ENCODE measurements at places on chromosomes 5 and 9.

- H3K36me3 ChIP-seq: no peaks in the 10 kb centered on the region
- H3K27me3 ChIP-seq: no peaks in the 10 kb centered on the region
- DNase-seq: no peak
- no peak overlapping the region for H3K4me3 ChIP-seq
- H3K27ac ChIP-seq: no peak overlapping the region
- H3K4me1 ChIP-seq: peaks cover 9% of the 10 kb centered on the region
Measured at GRCh38 chr9:87640385-87640795, 85.5 kb upstream of the CTSL start.

DNA sequence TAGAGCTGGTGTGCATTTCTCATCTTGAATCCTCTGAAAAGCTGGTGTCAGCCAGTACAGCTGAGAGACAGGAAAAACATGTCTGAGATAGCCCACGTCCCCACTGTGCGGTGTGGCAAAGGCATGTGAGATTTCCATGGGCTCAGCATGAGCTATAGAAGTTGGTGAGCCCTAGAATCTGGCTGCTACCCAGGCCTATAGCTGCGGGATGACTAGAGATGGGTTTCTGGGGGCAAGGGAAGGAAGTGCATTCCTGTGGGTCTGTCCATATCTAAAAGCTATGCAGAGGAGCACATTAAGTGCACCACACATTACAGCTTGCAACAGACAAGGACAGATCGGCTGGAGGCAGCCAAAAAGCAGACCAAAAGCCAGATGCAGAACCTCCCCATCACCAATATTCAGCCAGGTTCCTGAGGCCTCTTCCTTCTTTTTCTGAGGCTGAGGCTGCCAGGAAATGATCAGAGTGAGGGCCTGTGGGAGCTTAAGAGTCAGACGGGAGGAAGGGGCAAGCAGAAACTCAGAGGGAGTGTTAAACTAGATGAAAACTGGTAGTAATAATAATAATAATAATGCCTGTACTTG lies 55.8 kb upstream of the RANBP3L start:
- DNase-seq: no peak
- no peaks in the 10 kb centered on the region for H3K27me3 ChIP-seq
- no peaks in the 10 kb centered on the region for H3K4me1 ChIP-seq
- no peak overlapping the region for H3K4me3 ChIP-seq
- no peak overlapping the region for H3K27ac ChIP-seq
- H3K36me3 ChIP-seq: no peaks in the 10 kb centered on the region

GRCh38 chr9:69971643-69972449 lies 71.8 kb upstream of the MAMDC2 start:
- H3K4me1 ChIP-seq: no peaks in the 10 kb centered on the region
- peak; percentile 83 for DNase-seq
- no peaks in the 10 kb centered on the region for H3K27me3 ChIP-seq
- no peaks in the 10 kb centered on the region for H3K36me3 ChIP-seq
- H3K4me3 ChIP-seq: no peak overlapping the region

GRCh38 chr9:110895147-110895905 lies 142.9 kb downstream of the LPAR1 start:
- no peaks in the 10 kb centered on the region for H3K27me3 ChIP-seq
- peak overlapping the region; percentile 79 for H3K27ac ChIP-seq
- H3K4me3 ChIP-seq: no peak overlapping the region

DNA sequence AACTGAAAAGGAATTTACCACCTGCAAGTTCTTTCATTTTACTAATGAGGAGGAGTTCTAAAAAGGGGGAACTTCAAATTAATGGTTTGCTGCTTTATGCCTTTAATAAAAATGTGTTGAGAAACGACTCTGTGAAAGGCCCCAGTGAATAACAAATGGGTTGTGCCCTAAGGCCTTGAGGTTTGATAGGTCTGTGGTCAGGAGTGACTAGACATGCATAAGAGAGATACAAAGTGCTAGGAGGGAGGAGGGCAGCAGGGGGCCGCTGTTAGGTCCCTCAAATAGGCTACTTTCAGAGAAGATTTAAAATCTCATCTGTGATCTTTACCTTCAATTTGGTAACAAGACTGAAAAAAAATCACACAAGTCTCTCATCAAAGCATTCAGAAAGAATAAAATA lies 58.3 kb downstream of the FAM81B start:
- no peaks in the 10 kb centered on the region for H3K4me1 ChIP-seq
- no peak overlapping the region for H3K27ac ChIP-seq
- H3K36me3 ChIP-seq: no peaks in the 10 kb centered on the region
- DNase-seq: no peak
- H3K4me3 ChIP-seq: no peak overlapping the region
- no peaks in the 10 kb centered on the region for H3K27me3 ChIP-seq

- H3K4me1 ChIP-seq: peaks cover 5% of the 10 kb centered on the region
- no peak for DNase-seq
- peaks cover 56% of the 10 kb centered on the region for H3K36me3 ChIP-seq
- no peak overlapping the region for H3K4me3 ChIP-seq
- no peak overlapping the region for H3K27ac ChIP-seq
- no peaks in the 10 kb centered on the region for H3K27me3 ChIP-seq
Measured at GRCh38 chr5:34923694-34924461, 5.5 kb upstream of the DNAJC21 start.

GRCh38 chr9:77418226-77418625 lies 229.9 kb downstream of the GNA14 start:
- H3K27me3 ChIP-seq: no peaks in the 10 kb centered on the region
- no peak for DNase-seq
- no peak overlapping the region for H3K27ac ChIP-seq
- no peaks in the 10 kb centered on the region for H3K36me3 ChIP-seq
- H3K4me3 ChIP-seq: no peak overlapping the region

- H3K4me1 ChIP-seq: peaks cover 17% of the 10 kb centered on the region
- H3K4me3 ChIP-seq: no peak overlapping the region
- peaks cover 1% of the 10 kb centered on the region for H3K27me3 ChIP-seq
- no peak for DNase-seq
- no peaks in the 10 kb centered on the region for H3K36me3 ChIP-seq
Measured at GRCh38 chr5:38414348-38414747, 142.1 kb downstream of the LIFR start.

- H3K4me3 ChIP-seq: no peak overlapping the region
- peaks cover 9% of the 10 kb centered on the region for H3K4me1 ChIP-seq
- no peaks in the 10 kb centered on the region for H3K36me3 ChIP-seq
- DNase-seq: no peak
- H3K27me3 ChIP-seq: no peaks in the 10 kb centered on the region
Measured at GRCh38 chr9:95626341-95626740, 109.6 kb upstream of the PTCH1 start.

GRCh38 chr5:55935371-55935770 lies 59.4 kb downstream of the IL6ST start:
- H3K4me3 ChIP-seq: no peak overlapping the region
- peaks cover 25% of the 10 kb centered on the region for H3K36me3 ChIP-seq
- DNase-seq: no peak
- H3K4me1 ChIP-seq: no peaks in the 10 kb centered on the region

- no peak for DNase-seq
- no peaks in the 10 kb centered on the region for H3K4me1 ChIP-seq
- H3K27ac ChIP-seq: no peak overlapping the region
- H3K27me3 ChIP-seq: no peaks in the 10 kb centered on the region
Measured at GRCh38 chr9:120438836-120439546, 141.0 kb downstream of the CDK5RAP2 start.

- no peak for DNase-seq
- no peak overlapping the region for H3K4me3 ChIP-seq
- no peaks in the 10 kb centered on the region for H3K36me3 ChIP-seq
- H3K4me1 ChIP-seq: no peaks in the 10 kb centered on the region
- H3K27me3 ChIP-seq: no peaks in the 10 kb centered on the region
Measured at GRCh38 chr9:36855448-36856315, 178.4 kb downstream of the PAX5 start.
